GM03348 (cell line): ENCODE measurements at places on chromosomes 4 and X.

- DNase-seq = no peak
These were observed 64.2 kb downstream of the IRF2 start for GRCh38 chr4:184409911-184410692.

DNA sequence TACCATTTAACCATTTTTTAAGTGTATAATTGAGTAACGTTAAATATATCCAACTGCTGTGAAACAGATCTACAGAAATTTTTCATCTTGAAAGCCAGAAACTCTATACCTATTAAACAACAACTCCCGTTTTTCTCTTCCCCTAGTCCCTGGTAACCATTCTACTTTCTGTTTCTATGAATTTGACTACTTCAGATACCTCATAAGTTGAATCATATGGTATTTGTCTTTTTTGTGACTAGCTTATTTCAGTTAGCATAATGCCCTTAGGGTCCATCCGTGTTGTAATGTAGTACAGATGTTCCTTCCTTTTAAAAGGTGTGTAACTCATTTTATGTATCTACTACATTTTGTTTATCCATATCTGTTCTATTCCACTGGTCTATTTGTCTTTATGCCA lies 48.7 kb downstream of the STAG2 start:
- DNase-seq = no peak

- DNase-seq = no peak
These were observed 53.6 kb downstream of the EVC2 start for GRCh38 chr4:5654791-5655190.

GRCh38 chr4:87032884-87033533 lies 98.2 kb downstream of the AFF1 start:
- peak; percentile 71 for DNase-seq

- DNase-seq = no peak
These were observed 131.0 kb upstream of the MAP3K15 start for GRCh38 chrX:19646282-19646681.

GRCh38 chr4:100746141-100746739 lies 228.4 kb upstream of the EMCN start:
- no peak for DNase-seq

- peak; percentile 36 for DNase-seq
These were observed 388.7 kb downstream of the FAT4 start for GRCh38 chr4:125703443-125703842.

GRCh38 chr4:95050980-95051701 lies 293.4 kb downstream of the BMPR1B start:
- no peak for DNase-seq

GRCh38 chr4:144674711-144675110 lies 28.8 kb downstream of the HHIP start:
- DNase-seq = no peak

- DNase-seq = no peak
These were observed 387.3 kb upstream of the ADGRL3 start for GRCh38 chr4:60812811-60813210.

- DNase-seq = no peak
These were observed 8.0 kb upstream of the HS3ST1 start for GRCh38 chr4:11436673-11437072.
